ENCODE measurements at places on chromosomes 12 and 14. TPM values are rescaled to one million over a fixed set of nuclear protein-coding genes. Genes with fewer than 3 reads are reported as not detected.
A peak's percentile ranks its signal among the peaks of the same experiment; 100 is the strongest.

GRCh38 chr14:73792481-73792880, 59.1 kb upstream of the PTGR2 start:
- DNase-seq: no peak
- H3K4me1 ChIP-seq: peaks cover 9% of the 10 kb centered on the region
- H3K4me3 ChIP-seq: no peak overlapping the region
- no peaks in the 10 kb centered on the region for H3K27me3 ChIP-seq
- H3K36me3 ChIP-seq: no peaks in the 10 kb centered on the region

- no peak overlapping the region for H3K4me3 ChIP-seq
- no peaks in the 10 kb centered on the region for H3K27me3 ChIP-seq
- H3K4me1 ChIP-seq: no peaks in the 10 kb centered on the region
Observed at GRCh38 chr12:125566-125965, 59.0 kb downstream of the IQSEC3 start.

- no peak for DNase-seq
- H3K27ac ChIP-seq: no peak overlapping the region
- H3K36me3 ChIP-seq: no peaks in the 10 kb centered on the region
- H3K4me1 ChIP-seq: no peaks in the 10 kb centered on the region
- H3K4me3 ChIP-seq: no peak overlapping the region
Observed at GRCh38 chr14:53807542-53807941, 149.1 kb downstream of the BMP4 start.

DNA sequence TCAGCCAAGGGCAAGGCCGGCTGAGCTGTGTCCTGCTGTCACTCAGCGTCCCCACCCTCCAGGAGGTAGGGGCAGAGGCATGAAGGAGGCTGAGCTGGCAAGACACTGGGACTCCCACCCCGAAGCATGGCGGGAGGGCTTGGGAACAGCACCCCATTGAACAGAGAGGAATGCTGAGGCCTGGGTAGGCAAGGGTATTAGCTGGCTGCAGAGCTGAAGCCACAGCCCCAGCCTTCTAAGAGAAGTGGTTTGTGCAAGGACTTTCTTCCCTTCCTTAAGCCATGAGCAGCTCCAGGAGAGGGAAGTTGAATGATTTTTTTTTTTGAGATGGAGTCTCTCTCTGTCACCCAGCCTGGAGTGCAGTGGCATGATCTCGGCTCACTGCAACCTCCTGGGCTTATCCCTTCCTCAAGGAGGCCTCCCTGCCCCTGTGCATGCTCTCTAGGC, 6.6 kb upstream of the CFAP73 start:
- no peaks in the 10 kb centered on the region for H3K27me3 ChIP-seq
- no peak overlapping the region for H3K4me3 ChIP-seq
- peaks cover 14% of the 10 kb centered on the region for H3K4me1 ChIP-seq

DNA sequence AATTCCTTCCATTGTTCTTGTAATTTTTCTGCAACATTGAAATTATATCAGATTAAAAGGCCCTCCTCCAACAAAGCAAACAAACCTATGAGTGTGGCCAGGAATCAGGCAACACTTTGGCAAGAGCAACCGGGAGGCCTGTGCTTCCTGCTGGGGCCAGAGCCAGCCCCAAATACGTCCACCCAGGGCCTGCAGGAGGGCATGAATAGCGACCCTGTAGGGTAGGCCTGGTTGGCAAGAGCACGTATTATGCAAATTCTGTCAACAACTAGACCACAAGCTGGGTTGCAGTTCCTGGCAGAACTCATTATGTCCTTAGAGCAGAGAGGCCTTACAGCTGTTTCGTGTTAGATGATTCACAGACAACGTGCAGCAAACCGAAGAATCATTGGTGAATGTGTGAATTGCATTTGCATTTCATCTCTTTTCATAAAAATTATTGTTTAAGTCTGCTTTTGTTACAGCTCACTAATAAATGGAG, 26.9 kb upstream of the LGALS3 start:
- peaks cover 34% of the 10 kb centered on the region for H3K4me1 ChIP-seq
- H3K27me3 ChIP-seq: no peaks in the 10 kb centered on the region
- no peaks in the 10 kb centered on the region for H3K36me3 ChIP-seq
- peak; percentile 73 for DNase-seq

Gene ABHD12B
- not detected for total RNA-seq

Gene MMP19
- total RNA-seq: 0.12 TPM
